ENCODE measurements at places on chromosomes 3 and 15.
A peak's percentile ranks its signal among the peaks of the same experiment; 100 is the strongest.

- no peak for DNase-seq
Measured at GRCh38 chr3:58404396-58404795, 29.2 kb downstream of the PDHB start.

DNA sequence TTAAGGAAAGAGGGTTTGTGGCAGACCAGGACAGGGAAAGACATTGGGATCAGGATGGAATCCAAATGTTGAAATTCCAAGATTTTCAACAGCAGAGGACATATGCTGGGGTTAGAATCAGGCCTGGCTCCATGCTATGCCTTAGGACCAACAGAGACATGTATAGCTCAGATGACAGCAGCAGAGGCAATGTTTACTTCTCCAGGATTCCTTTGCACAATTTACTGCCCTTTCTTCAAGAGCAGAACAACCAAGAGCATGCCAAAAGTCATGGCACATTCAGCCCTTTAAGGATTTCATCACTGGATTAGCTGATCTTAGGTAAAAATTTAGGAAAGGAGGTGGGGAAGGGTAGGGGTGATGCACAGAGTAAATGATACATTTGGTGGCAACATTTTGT is 69.6 kb upstream of the GSK3B start:
- no peak for DNase-seq

GRCh38 chr3:33687406-33688010 is 30.5 kb downstream of the CLASP2 start:
- DNase-seq, result no peak

DNA sequence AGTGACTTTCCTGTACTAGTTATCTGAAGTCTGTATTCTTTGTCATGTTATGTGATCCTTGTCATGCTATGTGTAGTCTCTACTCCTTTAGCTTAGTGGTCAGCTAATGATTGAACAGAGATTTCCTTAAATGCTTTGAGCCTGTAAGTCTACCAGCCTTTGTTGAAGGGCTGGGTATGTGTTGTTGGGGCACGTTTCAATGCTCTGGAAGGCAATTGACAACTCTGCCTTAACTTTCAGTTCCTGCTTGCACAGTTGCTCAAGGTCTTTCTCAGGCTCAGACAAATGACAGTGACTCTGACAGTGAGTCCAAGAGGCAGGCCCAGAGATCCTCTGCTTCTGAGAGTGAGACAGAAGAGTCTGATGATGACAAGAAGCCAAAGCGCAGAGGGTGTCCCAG is 89.3 kb downstream of the CHD2 start:
- no peak for DNase-seq

DNA sequence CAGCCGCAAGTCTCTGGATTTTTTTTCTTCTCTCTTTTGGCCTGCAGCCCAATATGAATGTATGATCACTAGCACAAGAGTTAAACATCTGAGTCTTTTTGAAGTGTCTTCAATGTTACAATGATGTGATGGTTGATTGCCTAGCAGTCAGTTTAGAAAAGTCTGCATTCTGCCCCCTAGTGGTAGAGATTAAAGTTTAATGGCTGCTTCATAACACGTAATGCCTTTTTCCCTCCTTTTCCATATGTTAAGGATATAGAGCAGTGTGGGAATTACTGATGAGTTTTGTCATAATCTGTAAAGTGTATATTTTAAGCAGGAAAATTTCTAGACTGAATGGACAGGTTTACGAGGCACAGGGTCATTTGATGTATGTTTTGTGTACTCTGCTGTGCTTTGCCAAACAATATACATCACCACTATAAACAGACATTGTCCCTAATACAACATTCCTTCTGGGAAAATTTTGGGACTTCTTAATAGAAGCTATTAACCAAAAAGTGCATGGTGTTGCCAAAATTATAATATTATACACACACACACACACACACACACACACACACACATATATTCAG is 1038.5 kb upstream of the NR2F2 start:
- no peak for DNase-seq

GRCh38 chr15:37095770-37096557 is 4.4 kb downstream of the MEIS2 start:
- DNase-seq, result no peak

- peak; percentile 25 for DNase-seq
Measured at GRCh38 chr3:137970914-137971831, 38.8 kb upstream of the CLDN18 start.

Measured in CD4-positive, alpha-beta T cell treated with Interleukin-15 for 1 hour (primary cell).